NB4 (cell line): ENCODE measurements at places on chromosomes 6 and 20.
A peak's percentile ranks its signal among the peaks of the same experiment; 100 is the strongest.

DNA sequence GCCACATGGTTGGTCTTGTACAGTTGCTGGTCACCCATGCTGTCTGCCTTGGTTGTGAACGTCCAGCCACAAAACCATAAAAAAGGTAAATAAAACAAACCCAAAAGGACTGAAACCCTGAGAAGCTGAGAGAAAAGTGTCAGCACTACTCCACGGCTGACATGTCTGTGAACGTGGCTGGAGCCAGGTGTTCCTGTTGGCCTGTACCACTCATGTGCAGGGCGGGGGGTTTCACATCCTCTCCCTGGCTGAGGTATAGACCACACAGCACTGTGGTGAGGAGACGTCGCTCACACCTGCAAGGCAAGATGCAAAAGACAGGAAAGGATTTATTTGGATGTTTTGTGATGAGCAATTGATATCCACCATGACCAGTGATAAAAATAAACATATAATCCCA is 51.9 kb upstream of the MRPS10 start:
- DNase-seq = no peak

DNA sequence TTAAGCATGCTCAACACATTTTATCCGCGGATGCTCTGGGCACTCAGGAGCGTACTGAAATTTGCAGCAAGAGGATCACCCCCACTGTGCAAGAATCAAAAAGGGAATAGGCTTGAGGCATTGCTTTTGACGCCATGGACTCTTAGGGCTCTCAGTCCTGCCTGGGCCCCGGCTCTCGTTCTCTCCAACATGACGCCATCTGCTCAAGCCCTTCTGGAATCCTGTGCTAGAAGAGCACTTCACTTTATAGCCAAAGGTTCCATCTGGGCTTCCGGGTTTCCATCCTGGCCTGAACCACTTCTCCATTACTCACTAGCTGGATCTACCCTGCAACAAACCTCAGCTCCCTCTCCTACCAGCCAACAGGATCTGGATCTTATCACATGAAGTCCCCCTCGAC is 105.3 kb downstream of the FOXF2 start:
- DNase-seq = no peak

GRCh38 chr20:35541118-35541782 is 628 bp upstream of the ERGIC3 start:
- no peak for DNase-seq

DNA sequence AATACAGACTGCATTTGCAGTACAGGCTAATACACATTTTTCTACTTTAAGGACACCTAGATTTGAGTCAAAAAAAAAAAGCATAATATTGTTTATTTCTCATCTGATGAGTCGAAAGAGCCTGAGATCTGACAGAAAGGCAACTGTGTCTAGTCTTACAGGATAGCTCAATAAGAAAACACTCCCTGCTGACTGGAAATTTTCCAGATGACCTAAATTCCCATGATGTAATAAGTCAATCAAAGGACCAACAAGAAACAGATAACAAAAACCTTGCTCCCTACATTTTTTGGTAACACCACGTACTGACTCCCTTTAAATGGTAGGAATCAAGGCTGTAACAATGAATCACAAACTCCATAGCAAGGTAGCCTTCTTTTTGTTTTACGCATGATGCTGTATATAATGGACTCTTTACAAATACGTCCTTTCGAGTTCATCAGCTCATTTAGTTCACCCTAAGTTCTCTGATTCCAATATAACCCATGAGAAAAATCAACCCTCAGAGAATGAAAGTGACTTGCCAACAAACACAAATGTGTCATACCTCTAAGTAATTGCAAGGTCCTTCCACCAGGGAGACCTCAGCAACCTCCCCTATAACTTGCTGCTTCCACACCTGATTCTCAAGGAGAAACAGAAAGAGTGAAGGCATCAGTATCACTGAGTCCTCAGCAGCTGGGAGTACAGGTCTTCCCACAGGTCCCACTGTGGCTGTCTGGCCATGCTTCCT is 12.1 kb downstream of the TBX18 start:
- DNase-seq = no peak

DNA sequence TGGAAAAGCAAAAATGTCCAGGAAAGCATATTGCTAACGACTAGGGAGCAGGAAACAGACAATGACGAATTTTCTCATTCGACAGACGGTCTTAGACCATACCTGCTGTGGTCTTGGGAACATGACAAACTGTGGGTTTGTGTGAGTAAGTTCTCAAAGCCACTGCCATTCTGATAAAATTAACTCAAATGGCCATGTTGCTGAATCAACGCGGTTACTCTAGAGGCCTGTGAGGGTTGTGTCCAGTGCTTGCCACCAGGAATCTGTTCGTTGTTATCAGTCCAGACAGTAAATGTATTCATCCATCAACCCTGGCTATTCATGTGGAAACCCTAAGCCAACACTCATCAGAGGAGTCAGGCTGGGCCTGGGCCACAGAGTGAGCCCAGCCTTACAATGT is 124.3 kb downstream of the MYLK4 start:
- DNase-seq = no peak

DNA sequence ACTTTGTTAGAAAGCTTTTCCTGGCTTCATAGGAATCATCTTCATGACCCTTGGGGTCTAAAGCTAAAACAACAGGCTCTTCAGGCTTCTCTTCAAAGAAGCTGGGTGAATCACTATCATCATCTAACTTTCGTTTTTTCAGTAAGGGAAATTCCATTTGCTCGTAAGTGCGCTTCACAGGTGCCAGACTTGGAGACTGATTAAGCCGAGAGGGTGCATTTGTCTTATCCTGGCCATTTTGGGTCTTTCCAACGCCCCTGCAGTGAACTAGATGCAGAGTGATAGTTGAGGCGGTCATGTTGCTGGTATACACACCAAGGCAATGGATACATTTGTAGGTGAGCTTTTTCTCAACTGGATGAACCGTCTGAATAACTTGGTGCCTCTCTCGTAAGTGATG is 38.8 kb downstream of the ADNP start:
- no peak for DNase-seq

GRCh38 chr6:42845327-42845694 is 34.1 kb upstream of the RPL7L1 start:
- no peak for DNase-seq

DNA sequence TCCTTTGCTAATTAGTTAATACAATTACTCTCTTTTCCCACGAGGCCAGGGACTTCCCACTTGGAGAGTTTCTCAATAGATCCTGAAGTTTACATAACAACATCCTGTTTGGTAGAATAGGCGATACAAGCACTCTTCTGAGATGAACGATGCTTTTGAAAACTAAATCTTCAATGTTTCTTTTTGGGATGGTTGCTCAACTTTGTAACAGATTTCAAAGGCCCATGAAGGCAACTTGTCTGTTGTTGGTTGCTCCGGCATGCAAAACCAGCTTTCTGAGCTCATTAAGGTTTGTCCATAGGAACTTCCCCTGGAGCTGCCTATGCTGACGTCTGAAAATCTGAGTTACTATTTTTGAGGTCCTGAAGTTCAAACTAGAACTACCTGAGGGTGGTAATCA is 25.9 kb upstream of the ROS1 start:
- peak; percentile 34 for DNase-seq

- DNase-seq = no peak
Observed at GRCh38 chr6:47407300-47408281, 70.0 kb upstream of the CD2AP start.

GRCh38 chr6:13807696-13808095 is 6.7 kb downstream of the MCUR1 start:
- no peak for DNase-seq

DNA sequence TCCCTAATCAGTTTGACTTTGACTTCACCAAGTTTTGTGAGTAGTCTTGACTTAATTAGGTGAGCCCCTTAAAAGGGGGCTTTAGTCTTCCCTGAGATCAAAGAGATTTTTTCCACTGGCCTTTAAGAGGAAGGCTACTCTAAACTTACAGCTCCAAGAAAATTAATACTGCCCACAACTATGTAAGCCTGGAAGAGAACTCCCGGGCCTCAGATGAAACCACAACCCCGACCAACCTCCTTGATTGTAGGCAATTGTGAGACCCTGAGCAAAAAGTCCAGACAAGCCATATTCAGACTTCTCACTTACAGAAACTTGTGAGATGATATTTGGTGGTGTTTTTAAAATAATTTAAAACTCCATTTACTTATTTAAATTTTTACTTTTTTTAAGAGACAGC is 18.1 kb downstream of the SNX3 start:
- DNase-seq = no peak

- DNase-seq = no peak
Observed at GRCh38 chr6:137647762-137648447, 153.7 kb upstream of the OLIG3 start.

DNA sequence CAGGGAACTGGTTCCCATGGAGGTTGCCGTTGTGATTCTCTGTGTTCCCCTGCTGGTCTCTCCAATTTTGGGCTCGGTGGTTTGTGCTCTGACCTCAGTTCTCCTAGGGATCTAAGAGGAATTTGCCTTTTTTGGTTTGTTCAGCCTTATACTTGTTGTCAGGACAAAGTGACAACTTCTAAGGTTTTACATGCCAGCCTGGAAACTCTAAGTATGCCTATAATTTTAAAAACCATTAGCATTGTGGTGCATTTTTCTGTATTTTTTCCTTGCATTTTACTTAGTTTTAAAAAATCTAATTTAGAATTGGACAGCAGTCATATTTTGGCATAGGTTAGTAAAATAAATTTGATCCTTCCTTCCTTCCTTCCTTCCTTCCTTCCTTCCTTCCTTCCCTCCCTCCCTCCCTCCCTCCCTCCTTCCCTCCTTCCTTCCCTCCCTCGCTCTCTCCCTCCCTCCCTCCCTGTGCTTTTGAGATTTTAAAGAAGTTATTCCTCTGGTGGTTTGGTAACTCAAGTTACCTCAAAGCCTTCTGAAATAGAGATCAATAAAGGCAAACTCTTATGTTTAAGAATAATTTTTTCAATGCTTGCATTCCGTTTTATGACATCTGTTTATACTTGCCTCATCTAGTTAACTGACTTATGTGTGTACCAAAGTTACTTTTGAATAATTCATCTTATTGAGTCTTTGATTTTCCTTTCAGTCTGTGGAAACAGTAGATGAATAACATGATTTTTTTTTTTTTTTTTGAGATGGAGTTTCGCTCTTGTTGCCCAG is 141.3 kb upstream of the RGS17 start:
- DNase-seq = no peak

DNA sequence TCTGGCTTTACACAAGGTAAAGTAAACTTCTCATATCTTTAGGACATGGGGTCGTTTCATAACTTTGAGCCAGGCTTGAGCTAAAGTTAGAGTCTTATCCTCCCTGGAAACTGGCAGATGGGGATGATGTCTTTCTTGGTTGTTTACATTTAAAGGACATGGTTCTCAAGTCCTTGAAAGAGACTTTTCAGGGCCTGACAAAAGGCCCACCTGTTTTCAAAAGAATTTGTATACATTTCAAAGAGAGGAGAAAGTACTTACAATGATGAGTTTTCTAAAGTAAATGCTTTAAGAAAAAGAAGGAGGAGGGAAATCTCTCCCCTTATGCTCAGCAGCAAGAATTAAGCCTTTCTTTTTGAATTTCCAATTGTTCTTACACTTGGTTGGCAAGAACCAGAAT is 45.7 kb upstream of the TINAG start:
- no peak for DNase-seq

DNA sequence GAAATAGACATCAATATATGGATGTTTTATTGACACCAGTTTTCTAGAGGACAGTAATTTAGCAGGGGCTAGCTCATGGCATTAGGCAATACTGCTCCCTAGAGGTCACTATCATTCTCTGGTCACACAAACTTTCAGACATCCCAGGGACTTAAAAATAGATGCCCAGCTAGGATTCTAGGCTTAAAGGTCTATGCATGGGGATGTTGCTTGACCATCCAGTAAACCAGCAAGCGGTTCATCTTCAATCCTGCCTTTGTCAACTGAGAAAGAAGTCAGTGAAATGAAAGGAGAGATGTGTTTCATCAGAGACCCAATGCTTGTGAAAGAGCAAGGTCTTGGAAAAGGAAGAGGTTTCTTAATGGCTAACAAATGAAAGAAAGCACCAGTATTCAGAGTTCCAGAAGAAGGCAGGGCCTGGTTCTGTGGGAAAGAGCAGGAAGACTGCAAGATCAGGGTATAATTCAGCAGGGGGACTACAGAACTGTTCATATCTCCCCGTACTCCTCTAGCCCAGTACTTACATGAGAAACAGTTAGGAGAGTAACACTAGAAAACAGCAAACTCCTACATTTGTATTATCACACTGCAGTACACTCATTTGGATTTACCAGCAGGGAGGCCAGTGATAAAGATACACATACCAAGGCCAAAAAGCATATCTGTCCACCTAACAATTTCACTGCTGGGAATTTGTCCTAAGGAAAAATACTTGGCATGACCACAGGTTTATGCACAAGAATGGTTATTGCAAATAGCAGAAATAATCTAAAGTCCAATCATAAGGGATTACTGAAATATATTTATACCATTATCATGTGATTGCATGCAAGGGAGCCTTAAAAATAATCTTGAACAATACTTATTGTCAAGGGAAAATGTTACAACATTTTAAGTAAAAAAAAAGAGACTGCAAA is 151.4 kb upstream of the LAMA2 start:
- peak; percentile 53 for DNase-seq

DNA sequence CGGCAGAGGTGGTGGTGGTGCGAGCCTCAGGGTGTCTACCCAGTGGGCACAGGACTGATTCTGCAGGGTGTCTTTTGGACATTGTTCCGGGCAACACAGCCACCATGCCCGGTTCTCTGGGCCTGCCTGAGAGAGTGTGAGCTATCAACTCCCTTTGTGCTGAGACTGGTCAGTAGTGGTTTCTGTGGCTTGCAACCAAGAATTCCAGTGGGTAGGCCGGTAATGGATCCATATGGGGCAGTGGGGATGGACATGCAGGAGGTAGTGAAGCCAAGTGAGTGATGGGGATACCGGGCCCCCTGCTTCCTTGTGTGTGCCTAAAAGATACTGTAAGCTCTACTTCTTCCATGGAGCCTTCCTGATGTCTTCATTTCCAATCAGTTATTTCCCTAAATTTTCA is 71.0 kb downstream of the CDC5L start:
- no peak for DNase-seq

- DNase-seq = no peak
Observed at GRCh38 chr20:9286501-9287461, 217.9 kb downstream of the PLCB4 start.

GRCh38 chr6:36361071-36361470 is 24.4 kb upstream of the BNIP5 start:
- no peak for DNase-seq

DNA sequence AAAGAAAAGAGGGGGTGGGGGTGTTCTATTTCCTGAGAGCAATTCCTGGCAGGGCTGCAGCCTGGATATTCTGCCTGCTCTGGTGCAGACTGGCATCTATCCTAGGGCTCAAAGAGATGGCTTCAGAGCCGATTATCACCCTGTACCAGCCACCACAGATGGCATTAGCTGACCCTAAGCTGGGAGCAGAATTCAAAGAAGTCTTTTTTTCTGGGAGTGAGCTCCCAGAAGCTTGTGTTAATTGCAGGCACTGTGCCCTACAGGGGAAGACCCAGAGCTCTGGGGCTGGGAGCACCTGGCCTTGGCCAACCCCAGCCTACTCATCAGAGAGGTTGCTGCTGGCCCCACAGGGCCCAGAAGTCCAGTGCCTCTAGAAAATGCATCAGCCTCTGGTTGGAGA is 85.9 kb downstream of the PXDC1 start:
- no peak for DNase-seq
